ENCODE measurements at places on chromosomes 7 and 10.

GRCh38 chr10:125062914-125063230, 97.5 kb downstream of the CTBP2 start:
- DNase-seq: no peak

DNA sequence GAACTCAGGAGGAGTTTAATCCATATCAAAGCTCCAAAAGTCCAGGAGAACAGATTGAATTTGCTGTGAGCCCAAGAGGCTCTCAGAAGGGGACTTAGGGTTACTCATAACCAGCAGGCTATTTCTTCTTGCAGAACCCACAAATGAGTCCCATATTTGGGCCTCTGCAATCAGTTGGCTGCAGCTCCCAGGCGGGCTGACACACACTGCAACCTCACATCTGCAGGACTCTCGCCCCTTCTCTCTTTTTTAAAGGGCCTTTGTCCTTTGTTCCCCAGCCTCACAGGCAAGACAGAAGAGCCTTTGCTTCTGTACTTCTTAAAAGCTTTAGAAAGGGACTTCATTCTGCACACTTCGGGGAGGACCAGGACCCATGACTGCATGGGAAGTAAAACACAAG, 26.7 kb downstream of the CREB3L2 start:
- no peak for DNase-seq

GRCh38 chr7:5477723-5478531, 54.3 kb upstream of the TNRC18 start:
- DNase-seq: no peak

DNA sequence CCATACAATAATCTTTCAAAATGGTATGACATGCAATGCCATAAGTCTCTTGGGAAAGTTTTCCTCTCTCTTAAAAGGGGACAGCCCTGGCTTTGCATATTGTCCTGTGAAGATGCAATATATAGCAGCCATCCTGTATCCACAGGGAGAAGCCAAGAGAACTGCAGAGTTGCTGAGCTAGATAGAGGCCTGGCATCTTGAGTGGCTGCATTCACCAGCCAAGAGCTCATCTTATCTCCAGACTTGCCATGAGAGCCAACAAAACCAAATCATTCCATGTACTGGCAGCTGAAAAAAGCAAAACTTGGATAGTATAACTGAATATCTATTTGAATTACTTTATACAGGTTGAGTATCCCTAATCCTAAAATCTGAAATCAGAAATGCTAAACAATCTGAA, 348.8 kb downstream of the CALN1 start:
- no peak for DNase-seq

GRCh38 chr7:35465791-35466336, 212.0 kb upstream of the TBX20 start:
- DNase-seq: no peak

- DNase-seq: no peak
These were observed 4.8 kb downstream of the ANK3 start for GRCh38 chr10:60384708-60385398.

DNA sequence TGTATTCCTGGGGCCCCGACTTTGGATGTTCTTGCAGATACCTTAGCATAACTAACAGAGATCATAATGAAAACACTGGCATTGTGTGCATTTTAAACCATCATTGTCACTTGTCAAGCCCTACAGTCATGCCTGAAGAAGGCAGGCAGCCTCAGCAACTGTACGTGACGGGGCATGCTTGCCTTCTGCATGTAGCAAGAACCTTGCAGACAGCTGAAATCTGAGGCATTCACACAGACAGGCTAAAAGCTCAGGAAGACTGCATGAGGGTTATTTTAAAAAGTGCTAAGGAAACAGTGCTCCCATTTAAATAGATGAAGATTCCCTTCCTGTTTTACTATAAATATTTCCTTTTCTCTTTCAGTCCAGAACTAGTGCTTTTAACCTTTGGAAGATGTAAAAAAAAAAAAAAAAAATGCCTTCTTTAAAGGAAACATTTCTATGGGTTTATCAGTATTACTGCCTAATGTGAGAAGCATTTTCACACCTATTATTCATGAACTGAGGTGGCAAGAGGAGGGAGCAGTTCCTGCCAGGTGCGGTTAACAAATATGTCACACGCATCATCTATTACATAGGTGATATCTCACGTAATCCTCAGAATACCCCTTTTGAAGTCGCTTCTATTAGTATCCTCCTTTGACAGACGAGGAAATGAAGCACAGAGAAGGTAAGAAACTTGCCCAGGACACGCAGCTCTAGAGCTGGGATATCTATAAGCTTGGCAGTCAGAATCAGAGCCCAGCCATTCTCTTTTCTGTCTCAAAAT, 88.1 kb downstream of the PRKCQ start:
- no peak for DNase-seq

- DNase-seq: no peak
These were observed 154.8 kb downstream of the ADAM12 start for GRCh38 chr10:126233182-126234148.

GRCh38 chr7:3187444-3188040, 113.5 kb upstream of the SDK1 start:
- no peak for DNase-seq

DNA sequence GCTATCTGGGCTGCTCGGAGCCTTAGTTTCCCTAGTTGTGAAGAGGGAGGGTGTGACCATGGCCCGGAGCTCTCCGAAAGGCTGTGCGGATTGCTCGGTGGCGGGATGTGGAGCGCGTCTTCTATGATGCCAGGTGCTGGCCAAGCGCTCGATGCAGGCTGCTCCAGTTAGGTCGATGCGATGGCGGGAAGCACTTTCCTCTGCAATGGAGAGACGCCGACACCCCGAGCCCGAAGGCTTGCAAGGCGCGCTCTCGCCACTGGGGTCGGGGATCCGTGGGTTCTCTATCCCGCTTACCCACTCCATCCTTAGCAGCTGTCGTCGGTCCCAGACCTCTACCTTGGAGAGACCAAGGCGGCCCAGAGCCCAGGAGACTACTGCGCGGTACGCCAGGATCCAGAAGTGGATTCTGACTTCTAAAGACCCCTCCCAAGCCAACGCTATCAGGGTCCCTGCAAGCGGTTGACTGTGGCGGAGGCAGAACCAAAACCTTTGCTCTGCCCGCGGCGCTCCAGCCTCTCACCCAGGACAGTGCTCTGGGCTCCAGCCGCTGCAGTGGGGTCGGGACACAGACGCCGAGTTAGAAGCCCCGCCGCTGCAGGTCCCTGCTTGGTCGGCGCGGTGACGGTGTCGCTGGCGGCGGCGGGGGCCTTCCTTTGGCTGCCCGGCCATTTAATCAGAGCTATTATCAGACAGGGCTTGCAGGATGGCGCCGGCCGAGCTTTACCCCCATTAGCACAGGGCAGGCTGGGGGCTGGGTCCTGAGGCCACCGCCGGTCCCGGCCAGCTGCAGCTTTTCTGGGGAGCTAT, 7.8 kb upstream of the TBX20 start:
- DNase-seq: no peak

- DNase-seq: no peak
These were observed 3.4 kb downstream of the RUFY2 start for GRCh38 chr10:68403701-68404100.

DNA sequence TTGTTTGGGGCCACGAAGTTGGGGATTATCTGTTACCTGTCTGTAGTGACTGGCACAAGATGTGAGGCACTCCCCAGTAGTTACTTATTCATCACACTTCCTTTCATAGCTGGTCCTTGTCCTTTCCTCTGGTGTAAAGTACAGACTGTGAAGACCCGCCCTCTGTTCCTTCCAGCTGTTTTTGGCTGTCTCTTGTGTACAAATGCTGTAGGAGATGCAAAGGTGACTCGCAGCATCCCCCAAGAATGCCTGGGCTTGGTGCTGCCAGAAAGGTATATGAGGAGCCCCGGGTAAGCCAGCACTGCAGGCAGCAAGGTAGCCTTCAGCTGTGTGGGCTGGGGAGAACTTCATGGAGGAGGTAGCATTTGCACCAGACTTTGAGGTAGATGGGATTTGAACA, 236.6 kb downstream of the EBF3 start:
- no peak for DNase-seq

DNA sequence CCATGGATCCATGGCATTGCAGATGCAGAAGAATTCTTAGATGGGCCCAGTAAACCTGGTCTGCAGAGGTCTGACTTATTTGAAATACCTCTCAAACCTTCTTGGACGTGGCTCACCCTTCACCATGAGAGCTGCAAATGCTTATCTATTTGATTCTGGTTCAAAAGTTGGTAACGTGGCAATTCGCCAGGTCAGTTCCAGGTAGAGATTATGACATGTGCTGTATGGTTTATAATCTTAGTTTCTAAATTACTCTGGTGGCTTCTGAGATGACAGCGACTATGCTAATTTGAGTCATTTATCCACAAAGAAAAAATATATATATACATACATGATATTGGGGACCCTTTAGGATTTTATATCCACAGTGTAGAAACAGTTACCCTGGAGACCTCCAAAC, 68.8 kb downstream of the NRP1 start:
- peak; percentile 37 for DNase-seq

GRCh38 chr7:92875173-92875572, 38.8 kb upstream of the CDK6 start:
- no peak for DNase-seq

DNA sequence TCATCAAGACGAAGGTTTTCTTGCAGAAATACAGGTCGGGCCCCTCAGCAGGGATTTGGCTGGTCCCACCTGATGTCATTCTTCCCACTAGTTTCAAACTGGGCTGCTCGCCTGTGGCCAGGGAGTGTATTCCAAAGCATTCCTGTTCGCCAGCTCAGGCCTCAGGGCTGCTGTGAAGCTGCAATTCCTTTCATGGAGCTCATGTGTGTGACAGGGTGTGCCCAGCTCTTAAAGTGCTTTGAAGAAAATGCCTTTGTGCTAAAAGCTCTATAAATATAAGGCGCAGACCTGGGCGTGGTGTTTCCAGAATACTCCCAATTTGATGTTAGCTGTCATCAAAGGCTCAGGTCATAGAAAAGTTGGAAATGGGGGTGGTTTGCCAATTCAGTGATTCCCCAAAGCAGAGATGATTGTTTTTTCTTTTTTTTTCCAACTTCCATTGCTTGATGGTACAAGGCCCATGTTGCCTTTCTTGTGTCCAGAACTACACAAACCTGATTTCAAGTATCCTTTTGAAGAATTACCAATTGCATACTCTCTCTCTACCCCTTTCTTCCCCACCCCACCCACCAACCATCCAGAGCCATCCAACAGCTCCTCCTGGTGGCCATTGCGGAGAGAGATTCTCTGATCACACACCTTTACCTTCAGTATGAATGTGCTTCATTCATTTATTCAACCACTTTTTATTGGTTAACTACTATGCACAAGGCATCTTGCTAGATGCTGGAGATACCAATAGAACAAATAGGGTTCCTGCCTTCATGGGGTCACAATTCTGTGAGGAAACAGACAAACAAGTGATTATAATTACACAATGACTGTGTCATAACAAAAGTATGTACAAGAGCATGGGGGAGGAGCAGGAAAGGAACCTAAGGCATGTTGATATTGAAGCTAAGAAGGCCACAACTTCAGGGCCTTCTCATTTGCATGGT, 297.3 kb upstream of the LYZL1 start:
- DNase-seq: peak; percentile 22

DNA sequence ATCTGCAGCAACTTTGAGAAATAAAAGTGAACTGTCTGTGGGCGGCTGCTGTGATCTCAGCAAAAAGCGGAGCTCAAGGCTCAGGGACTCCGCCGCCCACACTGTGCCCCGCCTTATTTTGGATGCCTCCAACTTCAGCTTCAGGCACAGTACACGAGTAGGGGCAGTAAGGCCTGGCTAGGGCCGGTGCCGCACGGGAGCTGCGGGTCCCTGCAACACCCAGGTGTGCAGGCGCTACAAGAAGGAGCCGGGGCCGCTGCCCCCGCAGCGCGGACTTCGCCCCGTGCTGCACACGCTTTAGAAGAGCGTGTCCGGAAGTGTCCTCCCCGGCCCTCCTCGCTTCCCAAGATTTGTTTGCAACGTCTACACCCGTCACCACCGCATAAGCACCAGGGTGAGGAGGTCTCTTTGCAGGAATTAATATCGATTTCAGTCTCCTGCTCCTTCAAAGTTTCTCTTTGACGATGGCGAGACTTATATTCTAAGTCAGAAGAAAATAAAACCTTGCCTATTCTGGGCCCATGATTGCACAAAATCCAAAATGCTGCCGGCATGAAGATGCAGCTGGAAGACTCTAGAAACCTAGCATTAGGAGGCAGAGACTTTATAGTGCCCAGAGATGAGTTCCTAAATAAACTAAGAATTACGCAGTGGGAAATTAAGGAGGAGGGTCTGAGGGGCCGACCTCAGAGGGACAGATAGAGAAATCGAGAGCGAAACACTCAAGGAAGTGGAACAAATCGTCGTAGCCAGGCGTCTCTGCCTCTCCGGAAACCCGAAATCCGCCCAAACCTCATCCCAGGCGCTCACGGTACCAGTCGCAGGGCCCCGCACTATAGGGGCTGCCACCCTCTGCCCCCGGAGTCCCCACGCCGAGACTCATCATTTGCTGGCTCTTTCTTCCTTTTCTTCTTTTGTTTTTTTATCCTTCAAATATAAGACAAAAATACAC, 6.4 kb downstream of the VAX1 start:
- DNase-seq: no peak

DNA sequence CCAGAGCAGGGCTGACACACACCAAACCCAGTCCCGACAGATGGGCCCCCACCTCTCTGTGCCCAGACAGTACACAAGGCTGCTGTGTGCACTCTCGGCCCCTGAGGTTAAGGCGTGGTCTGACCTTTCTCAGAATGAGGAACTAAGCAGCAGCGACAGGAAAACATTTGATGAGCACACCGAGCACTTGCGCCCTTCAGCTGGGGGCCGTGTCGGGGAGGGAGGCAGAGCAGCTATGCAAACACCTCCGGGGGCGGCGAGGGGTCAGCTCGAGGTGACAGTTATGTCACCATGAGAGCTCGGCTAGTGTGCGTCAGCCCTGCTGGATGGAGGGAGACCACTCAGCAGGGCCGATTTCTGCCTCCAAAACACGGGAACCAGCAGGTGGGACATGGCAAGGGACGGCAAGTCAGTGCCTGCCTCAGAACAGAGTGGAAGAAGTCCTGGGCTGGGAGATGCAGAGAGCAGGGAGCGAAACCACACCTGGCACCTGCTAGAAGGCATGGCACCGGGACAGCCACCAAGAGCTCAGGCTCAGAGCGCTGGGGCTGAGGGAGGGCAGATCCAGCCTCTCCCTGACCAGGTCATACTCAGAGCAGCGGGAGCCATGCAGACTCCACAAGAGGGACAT, 57.4 kb downstream of the CHST15 start:
- DNase-seq: no peak

DNA sequence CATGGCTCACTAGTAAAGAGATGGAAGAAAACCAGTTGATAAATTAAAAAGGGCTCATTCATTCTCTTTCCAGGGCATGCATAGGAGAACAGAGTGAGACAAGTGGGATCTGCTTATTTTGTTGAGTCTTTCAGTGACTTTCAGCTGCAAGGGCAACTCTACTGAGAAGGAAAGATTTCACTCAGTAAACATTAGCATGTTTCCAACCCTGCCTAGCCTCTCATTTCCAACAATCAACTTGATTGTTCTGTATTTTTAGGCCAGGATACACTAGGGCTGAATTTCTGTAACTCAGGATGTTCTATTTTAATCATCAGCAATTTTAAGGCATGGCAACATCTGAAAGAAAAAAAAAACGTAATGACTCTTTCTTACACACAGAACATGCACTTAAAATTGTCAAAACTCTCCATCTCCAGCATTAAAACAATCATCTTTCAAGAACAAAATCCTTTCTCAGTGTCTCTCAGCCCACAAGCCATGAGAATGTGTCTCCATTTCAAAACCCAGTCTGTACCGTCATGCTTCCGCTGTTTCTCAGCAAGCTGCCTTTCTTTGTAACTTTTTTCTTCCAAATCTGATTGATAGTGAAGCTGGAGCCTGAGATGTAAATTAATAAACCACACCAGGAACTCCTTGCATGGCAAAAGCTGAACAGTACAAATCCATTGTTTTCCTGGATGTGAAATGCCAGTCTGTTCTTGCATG, 147.2 kb upstream of the KLF14 start:
- no peak for DNase-seq

Data from activated T-cell treated with anti-CD3 and anti-CD28 coated beads for 24 hours (primary cell).